ENCODE measurements at places on chromosomes 1 and 21.
A peak's percentile ranks its signal among the peaks of the same experiment; 100 is the strongest.

GRCh38 chr1:197224160-197224559 lies 43.9 kb upstream of the CRB1 start:
- DNase-seq: no peak

GRCh38 chr1:242206994-242207393 lies 208.1 kb upstream of the MAP1LC3C start:
- no peak for DNase-seq

GRCh38 chr21:38263493-38263892 lies 6.7 kb downstream of the KCNJ15 start:
- DNase-seq: no peak

GRCh38 chr1:44237721-44238457 lies 24.6 kb downstream of the DMAP1 start:
- DNase-seq: peak; percentile 61

DNA sequence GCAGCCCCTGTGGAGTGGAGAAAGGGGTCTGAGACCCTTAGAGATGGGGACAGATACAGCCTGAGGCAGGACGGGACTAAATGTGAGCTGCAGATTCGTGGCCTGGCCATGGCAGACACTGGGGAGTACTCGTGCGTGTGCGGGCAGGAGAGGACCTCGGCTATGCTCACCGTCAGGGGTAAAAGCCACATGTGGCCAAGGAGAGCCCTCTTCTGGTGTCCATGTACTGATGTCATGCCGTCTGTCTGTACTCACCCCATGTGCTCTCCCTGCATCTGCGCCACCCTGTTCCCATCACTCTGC lies 84.7 kb downstream of the OBSCN start:
- DNase-seq: no peak

DNA sequence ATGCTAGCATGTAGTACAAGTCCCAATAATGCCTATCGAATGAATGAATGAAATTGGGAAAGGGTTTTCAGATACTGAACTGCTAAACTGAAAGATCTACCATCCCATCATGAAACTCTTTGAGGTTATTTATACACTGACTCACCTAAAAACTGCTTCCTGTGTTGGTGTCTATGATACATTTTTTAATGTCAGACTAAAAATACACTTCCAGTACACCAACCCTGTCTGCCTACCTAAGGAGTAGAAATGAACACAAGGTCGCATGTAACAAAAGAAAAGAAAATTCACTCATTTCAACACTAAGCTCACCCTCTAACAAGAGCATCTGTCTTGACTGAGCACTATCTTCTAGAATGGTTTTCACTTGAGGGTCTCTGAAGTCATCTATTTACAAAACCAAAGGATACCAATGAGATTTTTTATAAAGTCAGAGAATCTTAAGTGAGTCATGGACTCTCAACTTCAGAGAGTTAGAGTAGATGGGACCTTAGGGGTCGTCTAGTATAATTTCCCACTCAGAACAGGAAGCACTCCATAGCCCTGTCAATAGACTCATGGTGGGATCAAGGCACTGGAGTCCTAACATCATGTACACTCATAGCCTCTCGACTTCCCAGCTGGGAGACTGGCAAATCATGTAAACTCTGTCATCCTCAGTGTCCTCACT lies 53.4 kb downstream of the WLS start:
- no peak for DNase-seq

DNA sequence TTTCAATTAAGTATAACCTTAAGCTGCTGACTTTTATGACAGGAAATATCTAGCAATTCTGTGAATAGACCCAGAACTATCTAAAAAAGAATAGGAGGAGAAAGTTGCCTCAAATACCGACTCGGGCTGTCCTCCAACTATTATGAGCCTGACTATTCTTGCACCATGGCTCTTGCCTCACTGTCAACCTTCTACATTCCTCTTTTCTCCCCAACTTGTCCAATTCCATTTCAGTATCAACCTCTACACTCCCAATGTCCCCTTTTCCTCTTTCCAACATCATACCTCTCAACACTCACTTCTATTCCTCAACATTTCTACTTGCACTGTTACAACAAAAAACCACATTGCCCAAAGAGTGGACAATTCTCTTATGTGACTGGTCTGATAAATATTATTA lies 2.3 kb downstream of the ZZZ3 start:
- DNase-seq: no peak

DNA sequence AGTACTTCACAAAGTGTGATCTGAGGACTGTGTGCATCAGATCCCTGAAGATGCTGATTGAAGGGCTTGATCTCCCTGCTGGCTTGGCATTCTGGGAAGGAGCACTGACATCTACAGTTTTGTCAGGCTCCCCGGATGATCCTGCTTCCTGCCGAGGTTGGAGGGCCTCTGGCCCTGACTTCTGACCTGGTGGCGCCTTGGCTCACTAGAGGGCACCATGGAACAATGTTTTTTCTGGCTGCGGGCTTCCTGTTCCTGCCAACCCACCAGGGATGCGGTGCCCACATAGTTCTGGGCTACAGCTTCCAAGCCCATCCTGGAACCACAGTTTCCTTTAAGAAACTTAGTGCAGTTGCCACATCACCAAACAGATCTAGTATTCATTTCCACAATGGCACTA lies 38.8 kb upstream of the RASAL2 start:
- DNase-seq: no peak

DNA sequence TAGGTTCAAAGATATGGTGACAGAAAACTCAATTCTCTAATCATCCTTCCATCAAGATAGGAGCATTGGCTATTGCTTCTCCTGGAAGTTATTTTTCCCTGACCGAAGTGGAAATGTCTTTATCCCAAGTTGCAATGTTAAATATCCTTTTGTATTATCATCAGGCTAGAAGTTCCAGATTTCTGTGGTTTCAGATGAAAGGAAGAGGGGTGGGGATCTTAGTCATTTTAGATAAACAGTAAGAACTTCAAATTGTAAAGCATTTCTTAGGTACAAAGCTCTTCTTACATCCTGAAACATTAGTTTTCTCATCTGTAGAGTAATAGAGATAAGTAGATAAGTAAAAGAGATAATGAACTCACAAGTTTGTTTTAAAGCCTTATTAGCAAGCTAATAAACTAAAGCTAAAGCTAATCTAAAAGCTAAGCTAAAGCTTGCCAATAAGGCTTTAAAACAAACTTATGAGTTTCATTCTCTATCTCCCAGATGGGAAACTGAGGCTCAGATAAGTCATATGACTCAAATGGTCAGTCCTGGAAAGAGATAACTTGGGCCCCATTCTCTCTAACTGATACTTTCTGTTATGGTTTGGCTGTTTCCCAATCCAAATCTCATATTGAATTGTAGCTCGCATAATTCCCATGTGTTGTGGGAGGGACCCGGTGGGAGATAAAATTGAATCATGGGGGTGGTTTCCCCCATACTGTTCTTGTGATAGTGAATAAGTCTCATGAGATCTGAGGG lies 99.2 kb upstream of the KCNK2 start:
- DNase-seq: no peak

DNA sequence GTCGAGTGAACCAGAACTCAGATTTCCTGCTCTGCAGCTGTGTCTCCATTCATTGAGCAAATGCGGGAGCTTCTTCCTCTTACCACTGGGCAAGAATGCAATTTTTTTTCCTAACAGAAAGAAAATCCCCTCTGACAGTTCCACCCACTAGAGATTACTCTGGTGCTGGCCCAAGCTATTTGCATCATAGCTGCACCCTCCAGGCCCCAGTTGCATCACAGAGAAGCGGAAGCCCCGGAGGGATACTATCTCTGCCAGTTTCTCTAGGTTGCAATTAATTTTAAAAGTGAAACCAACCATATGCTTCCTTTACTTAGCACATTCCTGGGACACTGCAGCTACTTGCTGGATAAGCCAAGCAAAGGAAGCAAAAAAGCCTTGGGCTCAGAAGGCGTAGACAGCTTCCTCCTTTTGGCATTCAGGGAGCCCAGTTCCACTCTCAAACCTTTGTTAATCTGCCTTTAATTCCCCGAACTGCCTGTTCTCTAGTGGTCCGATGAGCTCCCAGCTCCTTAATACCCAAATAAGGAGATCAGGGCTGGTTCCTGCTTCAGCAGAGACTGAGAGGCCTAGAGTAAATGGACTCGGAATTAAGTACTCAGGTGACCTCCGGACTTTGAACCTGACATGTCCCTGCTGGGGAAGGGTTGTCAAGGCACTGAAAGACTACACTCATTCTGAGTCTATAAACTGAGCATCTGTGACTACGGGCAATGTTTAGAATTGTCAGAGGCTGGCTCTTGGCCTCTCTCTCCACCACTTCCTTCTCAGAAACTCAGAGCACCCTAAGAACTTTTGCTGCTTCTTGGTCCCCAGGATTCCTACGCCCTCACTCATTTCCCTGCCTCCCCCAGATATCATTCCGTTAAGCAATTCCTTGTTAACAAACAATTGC lies 72.5 kb upstream of the TNFSF18 start:
- no peak for DNase-seq

DNA sequence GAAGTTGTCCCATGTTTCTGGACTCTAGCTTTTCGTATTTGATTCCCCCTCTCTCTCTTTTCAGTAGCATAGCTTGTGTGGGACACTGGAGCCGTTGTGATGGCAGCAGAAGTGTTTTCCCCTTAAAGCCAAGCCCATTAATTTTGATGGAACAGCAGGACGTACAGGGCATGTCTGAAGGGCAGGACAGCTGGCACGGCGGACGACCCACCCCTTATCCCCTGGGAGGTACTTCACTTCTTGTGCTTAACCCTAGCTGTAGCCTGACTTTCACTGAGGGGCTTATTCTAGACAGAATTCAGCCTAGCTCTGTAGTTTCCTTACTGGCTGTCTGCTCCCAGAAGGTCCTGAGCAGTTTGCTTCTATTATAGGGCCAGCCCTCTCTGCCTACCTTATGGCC lies 8.6 kb upstream of the PPFIA4 start:
- DNase-seq: no peak
